ENCODE measurements at places on chromosomes 7 and 10. TPM values are rescaled to one million over a fixed set of nuclear protein-coding genes. Genes with fewer than 3 reads are reported as not detected.

DNA sequence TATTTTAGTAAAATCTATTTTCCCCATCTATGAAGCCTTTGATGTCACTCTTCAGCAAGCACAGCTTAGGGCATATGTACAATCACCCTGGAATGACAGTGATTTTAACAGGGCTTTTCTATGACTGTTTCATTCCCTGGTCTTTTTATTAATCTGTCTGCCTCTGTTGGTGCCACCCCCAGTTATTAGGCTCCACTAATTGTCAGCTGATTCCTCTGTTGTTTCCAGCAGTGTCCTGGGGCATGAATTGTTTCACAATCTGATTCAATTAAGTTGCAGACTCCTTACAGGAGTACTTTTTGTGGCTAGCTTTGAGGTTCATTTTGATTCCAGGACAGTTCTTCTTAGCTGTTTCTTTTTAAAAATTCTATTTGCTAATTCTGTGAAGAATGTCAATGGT, 38.6 kb downstream of the MYO3A start:
- no peaks in the 10 kb centered on the region for H3K4me1 ChIP-seq
- no peaks in the 10 kb centered on the region for H3K36me3 ChIP-seq
- no peak overlapping the region for H3K27ac ChIP-seq
- DNase-seq: no peak

DNA sequence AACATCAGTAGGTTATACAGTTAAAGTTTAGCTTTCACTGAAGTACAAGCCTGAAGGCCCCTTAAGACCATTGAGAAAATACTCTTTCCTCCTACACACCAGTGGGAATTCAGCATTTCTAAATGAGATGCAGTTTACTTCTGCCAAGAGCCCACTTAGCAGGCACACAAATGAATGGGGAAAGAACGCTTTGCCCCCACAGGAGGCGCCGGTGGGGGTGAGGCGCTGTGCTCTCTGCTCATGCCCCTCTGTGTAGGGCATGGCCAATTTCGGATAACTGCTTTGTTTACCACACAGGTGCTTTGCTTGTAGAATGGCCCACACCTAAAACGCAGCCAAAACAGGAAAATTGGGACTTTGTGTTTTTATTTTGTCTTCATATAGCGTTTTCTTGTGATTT, 15.9 kb upstream of the LAT2 start:
- H3K4me3 ChIP-seq: no peak overlapping the region
- H3K27me3 ChIP-seq: no peaks in the 10 kb centered on the region
- no peak for DNase-seq

- peaks cover 18% of the 10 kb centered on the region for H3K4me1 ChIP-seq
- no peaks in the 10 kb centered on the region for H3K36me3 ChIP-seq
- H3K4me3 ChIP-seq: no peak overlapping the region
- H3K27ac ChIP-seq: no peak overlapping the region
Measured at GRCh38 chr10:80412486-80412885, 4.1 kb downstream of the PRXL2A start.

GRCh38 chr10:78905015-78905956, 163.5 kb upstream of the ZMIZ1 start:
- H3K27me3 ChIP-seq: no peaks in the 10 kb centered on the region
- no peaks in the 10 kb centered on the region for H3K4me1 ChIP-seq
- DNase-seq: no peak
- no peaks in the 10 kb centered on the region for H3K36me3 ChIP-seq
- no peak overlapping the region for H3K4me3 ChIP-seq
- H3K27ac ChIP-seq: no peak overlapping the region

GRCh38 chr10:109770663-109771062, 152.6 kb downstream of the XPNPEP1 start:
- DNase-seq: no peak
- H3K27me3 ChIP-seq: peaks cover 3% of the 10 kb centered on the region
- H3K27ac ChIP-seq: no peak overlapping the region

- no peak overlapping the region for H3K27ac ChIP-seq
- DNase-seq: no peak
- no peaks in the 10 kb centered on the region for H3K36me3 ChIP-seq
- H3K27me3 ChIP-seq: no peaks in the 10 kb centered on the region
- no peaks in the 10 kb centered on the region for H3K4me1 ChIP-seq
Measured at GRCh38 chr10:114337510-114338462, 66.5 kb downstream of the AFAP1L2 start.

- H3K36me3 ChIP-seq: peaks cover 32% of the 10 kb centered on the region
- H3K4me1 ChIP-seq: no peaks in the 10 kb centered on the region
- H3K4me3 ChIP-seq: no peak overlapping the region
- DNase-seq: no peak
- no peak overlapping the region for H3K27ac ChIP-seq
Measured at GRCh38 chr10:118307220-118307619, 34.9 kb downstream of the FAM204A start.

- peak overlapping the region; percentile 65 for H3K4me3 ChIP-seq
- peak; percentile 59 for DNase-seq
- peaks cover 2% of the 10 kb centered on the region for H3K36me3 ChIP-seq
- H3K4me1 ChIP-seq: peaks cover 21% of the 10 kb centered on the region
- no peaks in the 10 kb centered on the region for H3K27me3 ChIP-seq
- H3K27ac ChIP-seq: peak overlapping the region; percentile 35
Measured at GRCh38 chr7:130141161-130141883, 63.9 kb downstream of the TMEM209 start.

DNA sequence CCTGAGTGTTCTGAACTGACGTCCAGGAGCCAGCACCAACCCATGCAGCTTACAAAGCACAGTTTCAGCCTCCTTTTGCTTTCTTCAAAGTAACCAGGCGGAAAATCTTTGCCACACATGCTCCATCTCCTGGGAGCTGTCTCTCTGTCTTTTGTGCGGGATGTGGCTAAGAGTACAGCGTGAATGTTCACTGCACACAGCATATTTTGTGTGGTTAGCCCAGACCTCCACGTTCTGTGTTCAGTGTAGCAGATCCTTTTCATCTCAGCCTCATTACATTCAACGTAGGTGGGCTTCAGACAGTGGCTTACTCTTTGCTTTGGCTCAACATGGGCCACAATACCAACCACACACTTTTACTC, 200.8 kb downstream of the TNS3 start:
- H3K36me3 ChIP-seq: no peaks in the 10 kb centered on the region
- DNase-seq: no peak
- no peak overlapping the region for H3K27ac ChIP-seq
- no peak overlapping the region for H3K4me3 ChIP-seq
- no peaks in the 10 kb centered on the region for H3K4me1 ChIP-seq

DNA sequence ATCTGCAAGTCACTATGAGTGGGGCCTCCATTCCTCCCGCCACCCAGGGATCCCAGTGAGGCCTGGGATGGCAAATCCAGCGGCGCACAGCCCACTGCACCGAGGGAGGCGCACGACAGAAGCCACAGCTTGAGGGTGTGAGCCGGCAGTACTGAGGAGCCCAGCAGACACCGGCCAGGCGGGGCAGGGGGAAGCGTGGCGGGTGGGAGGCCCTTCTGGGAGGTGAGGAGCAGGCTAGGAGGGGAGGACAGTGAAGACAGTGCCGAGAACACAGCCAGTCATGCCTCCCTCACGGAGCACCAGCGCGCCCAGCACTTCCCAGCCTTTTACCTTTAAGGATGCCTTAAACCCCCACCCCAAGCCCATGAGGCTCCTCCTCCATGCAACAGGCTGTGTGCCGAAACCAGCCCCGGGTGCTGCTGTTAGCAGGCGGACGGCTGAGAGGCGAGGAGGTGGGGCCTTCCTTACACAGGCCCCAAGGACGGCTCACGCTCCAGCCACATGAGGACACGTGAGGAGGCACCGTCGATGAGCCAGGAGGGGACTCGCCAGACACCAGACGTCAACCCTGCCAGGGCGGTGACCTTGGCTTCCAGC, 258.5 kb downstream of the PTPRN2 start:
- no peaks in the 10 kb centered on the region for H3K36me3 ChIP-seq
- H3K27ac ChIP-seq: no peak overlapping the region
- H3K4me1 ChIP-seq: no peaks in the 10 kb centered on the region
- no peaks in the 10 kb centered on the region for H3K27me3 ChIP-seq
- DNase-seq: no peak

DNA sequence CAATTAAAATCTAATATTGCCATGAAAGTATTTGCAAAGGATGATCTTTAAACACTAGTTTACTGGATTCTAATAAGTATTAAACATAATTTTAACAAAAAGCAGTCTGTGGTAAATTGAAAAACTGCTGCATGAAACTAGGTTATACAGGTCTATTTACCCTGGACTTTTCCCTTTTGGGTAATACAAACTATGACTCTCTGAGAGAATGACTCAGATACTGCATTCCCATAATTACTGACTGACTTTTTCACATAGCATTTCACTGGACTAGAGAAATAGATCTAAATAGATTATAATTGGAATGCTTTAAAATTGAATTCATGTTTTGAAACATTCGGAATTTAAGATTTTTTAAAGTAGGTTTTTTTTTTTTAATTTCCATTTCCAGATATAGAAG, 395.7 kb downstream of the THSD7A start:
- H3K27me3 ChIP-seq: no peaks in the 10 kb centered on the region
- no peaks in the 10 kb centered on the region for H3K4me1 ChIP-seq
- no peak overlapping the region for H3K4me3 ChIP-seq
- no peaks in the 10 kb centered on the region for H3K36me3 ChIP-seq
- no peak for DNase-seq

DNA sequence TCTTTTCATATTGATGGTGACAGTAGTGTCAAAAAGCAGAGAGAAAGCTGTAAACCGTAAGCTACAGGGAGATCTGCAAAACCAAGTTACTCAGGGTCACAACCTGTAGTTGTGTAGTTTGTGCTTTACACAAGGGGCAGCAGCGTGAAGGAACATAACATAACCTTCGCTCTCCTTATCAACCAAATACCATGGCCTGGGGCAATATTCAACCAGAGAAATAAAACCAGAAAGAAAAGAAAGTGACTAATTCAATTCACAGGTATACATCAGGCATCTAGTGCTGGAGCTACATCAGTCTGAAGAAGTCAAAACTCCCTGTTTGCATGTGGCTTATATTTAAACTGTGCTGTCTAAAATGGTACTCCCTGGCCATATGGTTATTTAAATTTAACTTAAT, 224.3 kb downstream of the TWIST1 start:
- no peak for DNase-seq
- H3K27ac ChIP-seq: no peak overlapping the region
- no peaks in the 10 kb centered on the region for H3K27me3 ChIP-seq
- H3K4me1 ChIP-seq: no peaks in the 10 kb centered on the region

DNA sequence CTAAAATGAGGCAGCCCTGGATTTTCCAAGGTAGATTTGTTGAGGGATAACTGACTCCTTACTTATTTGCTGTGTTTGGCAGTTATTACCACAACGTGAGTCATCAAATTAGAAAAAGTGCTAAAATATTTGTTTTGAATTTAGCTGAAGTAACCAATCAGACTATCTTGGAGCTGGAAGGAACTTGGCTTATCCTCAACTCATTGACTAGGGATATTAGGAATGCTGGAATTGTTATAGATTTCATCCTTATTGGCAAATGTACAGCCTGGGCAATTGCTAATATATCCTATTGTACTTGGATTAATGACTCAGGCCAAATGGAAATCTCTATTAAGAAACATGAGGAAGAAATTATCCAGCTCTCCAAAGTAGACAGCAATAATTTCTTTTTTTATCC, 1189.0 kb upstream of the LRRN3 start:
- H3K36me3 ChIP-seq: no peaks in the 10 kb centered on the region
- DNase-seq: no peak
- H3K27ac ChIP-seq: no peak overlapping the region
- no peaks in the 10 kb centered on the region for H3K27me3 ChIP-seq

DNA sequence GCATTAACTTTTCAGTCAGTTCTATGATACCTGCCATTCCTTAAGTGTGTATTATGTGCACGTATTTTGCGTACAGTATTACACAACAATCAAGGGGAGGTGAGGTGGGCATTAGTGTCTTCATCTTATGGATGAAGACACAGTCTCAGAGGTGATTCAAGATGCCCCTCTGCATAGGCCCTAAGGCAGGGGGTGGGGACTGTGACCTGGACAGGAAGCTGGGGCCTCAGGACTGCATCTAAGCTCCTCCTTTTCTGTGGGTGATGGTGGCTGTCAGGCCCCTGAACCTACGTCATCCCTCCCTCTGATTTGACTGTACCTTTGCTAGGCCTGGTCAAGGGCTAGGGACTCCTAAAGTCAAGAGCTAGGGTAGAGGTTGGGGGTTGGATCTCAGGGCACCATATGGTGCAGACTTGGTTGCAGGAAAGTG, 38.9 kb downstream of the HK1 start:
- no peak overlapping the region for H3K4me3 ChIP-seq
- H3K27ac ChIP-seq: peak overlapping the region; percentile 93
- H3K4me1 ChIP-seq: peaks cover 42% of the 10 kb centered on the region
- no peak for DNase-seq
- no peaks in the 10 kb centered on the region for H3K27me3 ChIP-seq

DNA sequence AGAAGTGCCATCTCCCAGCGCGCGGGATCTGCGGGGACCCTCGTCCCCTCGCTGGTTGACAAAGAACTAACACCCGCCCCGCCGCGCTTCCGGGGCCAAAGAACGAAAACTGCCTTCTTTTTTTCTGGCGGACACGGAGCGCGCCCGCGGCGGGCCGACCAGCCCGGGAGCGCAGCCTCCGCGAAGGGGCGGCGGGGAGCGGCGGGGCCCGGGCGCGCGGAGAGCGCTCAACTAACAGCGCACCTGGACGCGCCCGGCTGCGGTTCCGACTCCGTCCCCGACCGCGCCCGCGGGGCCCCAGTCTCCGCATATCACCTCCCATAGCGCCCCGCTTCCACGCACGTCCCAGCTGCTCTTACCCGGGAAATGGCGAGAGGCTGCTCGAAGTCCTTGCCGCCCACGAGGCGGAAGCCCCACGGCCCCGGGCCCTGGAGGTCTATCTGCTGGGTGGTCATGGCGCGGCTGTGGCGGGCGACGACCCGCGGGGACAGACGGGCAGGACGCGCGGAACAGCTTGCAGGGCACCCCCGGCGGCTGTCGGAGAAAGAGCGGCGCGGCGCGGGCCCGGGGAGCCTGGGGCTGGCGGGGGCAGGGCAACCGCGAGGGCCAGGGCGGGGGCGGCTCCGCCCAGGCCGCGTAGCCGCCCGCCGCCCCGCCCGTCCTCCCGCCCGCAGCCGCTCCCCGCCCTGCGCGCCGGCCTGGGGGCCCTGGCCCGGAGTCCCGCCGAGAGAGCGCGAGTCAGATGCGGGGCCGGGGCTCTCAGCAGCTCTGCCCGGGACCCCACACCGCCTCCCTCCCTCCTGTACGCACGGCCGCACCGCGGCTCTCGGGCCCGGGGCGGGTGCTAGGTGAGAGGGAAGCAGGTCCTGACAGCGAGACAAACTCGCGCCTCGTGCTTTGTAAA, at the start of gene PDLIM1:
TSS of gene PDLIM1 (minus strand) at position 543 of the 904 bp plus-strand sequence. CDS start at position 455, 88 bp downstream.
- H3K36me3 ChIP-seq: no peaks in the 10 kb centered on the region
- peak; percentile 6 for DNase-seq
- peaks cover 20% of the 10 kb centered on the region for H3K4me1 ChIP-seq
- peaks cover 21% of the 10 kb centered on the region for H3K27me3 ChIP-seq
- no peak within 1 kb of the TSS for H3K27ac ChIP-seq

GRCh38 chr7:66529883-66530610, 98.6 kb upstream of the KCTD7 start:
- no peak for DNase-seq
- no peak overlapping the region for H3K4me3 ChIP-seq
- H3K27ac ChIP-seq: no peak overlapping the region
- H3K36me3 ChIP-seq: no peaks in the 10 kb centered on the region
- no peaks in the 10 kb centered on the region for H3K27me3 ChIP-seq
- no peaks in the 10 kb centered on the region for H3K4me1 ChIP-seq

The DGKI gene
- total RNA-seq: not detected

The CLDN3 gene
- not detected for total RNA-seq

The MEIG1 gene
- total RNA-seq: not detected

The PAPOLB gene
- total RNA-seq: not detected

The AZGP1 gene
- not detected for total RNA-seq
